Hematopoietic multipotent progenitor cell (in vitro differentiated cells): ENCODE measurements at places on chromosomes 2 and 18.

DNA sequence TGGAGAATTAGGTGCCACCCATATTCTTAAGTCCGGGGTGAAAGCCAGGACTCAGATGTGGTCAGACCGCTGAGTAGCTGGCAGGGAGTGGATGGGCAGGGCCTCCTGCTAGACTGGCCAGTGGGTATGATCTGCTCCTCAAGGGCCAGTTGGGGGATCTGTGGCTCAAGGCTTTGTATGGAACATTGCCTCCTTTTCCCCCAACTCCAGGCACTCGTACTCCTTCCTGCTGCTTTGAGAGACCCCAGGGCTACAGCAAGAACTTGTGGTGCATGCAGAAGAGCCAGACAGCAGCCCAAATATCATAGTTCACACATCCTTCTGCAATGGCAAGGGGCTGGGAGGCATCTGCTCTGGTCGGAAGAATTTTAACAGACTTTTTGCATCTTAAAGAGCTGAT lies 61.7 kb downstream of the PDCL3 start:
- no peak for DNase-seq

GRCh38 chr2:66862885-66863650 lies 428.1 kb downstream of the MEIS1 start:
- no peak for DNase-seq

DNA sequence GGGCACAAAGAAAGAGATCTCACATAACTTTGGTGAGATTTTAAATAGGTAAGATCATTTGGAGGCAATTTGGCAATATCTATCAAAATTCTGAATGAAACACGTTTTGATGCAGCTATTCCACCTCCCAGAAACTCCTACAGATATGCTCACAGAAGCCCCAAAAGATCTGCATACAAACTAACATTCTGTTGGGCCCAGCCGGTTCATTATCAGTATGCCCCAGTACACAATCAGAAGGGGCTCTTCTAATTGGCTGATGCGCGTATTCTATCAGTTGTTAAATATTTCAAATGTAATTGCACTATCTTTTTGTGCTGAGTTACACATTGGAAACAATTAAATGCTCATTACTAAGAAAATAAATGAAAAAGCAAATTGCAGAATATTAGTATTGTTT lies 7.1 kb upstream of the TGIF1 start:
- no peak for DNase-seq

GRCh38 chr18:5518179-5518770 lies 25.5 kb downstream of the EPB41L3 start:
- no peak for DNase-seq

DNA sequence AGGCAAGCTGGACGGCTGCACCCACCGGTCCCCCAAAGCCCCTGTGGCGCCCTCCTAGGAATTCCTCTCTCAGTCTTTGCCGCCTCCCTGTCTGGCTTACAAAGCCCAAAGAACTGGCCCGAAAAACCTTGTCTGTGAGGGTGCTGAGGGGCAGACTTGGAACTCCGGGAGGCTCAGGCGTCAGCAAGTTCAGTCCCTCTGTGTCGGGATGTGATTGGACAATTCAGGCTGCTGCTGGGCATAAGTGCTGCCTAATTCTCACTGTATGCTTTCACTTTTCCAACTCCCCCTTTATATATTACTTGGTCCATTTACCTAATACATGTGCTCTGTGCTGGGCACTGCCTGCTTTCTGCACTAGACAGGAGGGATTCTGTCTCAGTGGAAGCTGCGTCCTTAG lies 20.3 kb upstream of the SH3RF3 start:
- no peak for DNase-seq

DNA sequence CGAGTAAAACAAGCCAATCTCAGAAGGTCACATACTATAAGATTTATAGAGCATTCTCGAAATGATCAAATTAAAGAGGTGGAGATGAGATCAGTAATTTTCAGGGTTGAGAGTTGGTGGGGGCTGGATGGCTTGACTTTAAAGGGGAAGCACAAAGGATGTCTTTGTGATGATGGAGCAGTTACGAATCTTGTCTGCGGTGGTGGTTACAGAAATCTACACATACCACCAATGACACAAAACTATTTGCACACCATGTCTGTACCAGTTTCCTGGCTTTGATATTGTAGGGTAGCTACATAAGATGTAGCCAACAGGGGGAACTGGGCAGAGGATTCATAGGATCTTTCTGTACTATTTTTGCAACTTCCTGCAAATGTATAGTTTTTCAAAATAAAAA lies 190.6 kb upstream of the SMIM21 start:
- no peak for DNase-seq

- DNase-seq: no peak
Measured at GRCh38 chr2:52936029-52936428, 831.6 kb upstream of the CHAC2 start.

DNA sequence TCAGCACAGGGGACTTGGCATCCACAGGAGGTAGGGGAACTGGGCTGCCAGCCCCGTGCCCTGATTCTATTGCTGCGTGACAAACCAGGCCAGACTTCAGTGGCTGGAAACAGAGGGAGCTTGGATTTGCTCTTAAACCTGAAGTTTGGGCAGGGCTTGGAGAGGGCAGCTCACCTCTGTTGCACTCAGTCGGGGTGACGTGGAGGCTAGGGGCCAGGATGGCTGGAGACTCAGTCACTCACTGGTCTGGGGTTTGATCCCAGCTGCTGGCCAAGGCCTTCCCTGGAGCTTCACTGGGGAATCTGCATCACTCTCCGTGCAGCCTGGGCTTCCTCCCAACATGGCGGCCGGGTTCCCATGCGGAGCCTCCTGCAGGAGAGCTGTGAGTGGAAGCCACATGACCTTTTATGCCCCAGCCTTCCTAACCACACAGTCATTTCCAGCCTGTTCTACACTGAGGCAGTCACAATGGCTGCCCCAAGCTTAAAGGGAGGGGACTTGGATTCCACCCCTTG lies 175.2 kb upstream of the HDAC4 start:
- no peak for DNase-seq

DNA sequence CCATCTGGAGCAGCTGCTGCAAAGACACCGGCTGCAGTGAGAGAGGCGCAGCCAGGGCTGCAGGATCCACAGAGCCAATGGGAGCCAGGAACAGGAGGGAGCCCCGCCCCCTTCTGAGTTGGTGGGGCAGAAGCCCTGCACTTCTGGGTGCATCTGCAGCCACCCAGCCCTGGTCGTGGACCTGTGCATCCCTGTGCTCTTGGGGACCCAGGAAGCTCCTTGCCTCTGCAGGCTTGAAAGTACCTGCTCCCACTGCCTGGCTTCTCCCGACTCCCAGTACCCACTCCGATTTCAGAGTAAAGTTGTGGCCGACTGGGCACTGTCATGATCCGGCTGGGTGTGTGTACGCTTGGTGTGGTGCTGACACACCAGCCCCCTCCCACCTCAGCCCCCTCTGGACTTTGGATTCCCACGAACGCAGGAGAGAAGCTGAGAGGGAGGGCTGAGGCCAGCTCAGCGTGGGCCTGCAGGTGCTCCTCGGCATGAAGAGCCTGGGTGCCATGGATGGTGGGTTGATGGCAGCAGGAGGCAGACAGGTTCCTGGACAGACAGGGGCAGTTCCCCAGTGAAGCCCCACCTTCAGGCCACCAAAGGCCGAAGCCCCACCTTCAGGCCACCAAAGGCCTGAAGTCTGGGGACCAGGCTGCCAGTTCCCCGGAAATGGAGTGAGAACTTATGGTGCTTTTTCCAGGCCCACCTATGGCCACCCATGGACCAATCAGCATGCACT lies 34.9 kb downstream of the LRRTM4 start:
- no peak for DNase-seq

GRCh38 chr2:207130958-207131521 lies 34.7 kb downstream of the KLF7 start:
- no peak for DNase-seq

- DNase-seq: no peak
Measured at GRCh38 chr2:206665251-206665650, 23.0 kb downstream of the FAM237A start.

DNA sequence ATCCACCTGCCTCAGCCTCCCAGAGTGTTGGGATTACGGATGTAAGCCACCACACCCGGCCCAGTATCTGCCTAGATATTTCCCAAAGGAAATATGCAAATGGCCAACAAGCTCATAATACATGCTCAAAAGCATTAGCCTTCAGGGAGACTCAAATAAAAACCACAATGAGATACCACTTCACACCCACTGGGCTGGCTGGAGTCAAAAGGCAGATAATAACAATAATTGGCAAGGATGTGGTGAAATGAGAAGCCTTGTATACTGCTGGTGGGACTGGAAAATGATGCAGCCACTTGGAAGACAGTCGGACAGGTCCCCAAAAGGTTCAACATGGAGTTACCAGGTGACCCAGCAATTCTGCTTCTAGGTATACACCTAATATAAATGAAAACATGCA lies 20.5 kb upstream of the ZNF516 start:
- DNase-seq: no peak
